Pons (tissue), 1 donor: ENCODE measurements at places on chromosomes 6 and 20.

DNA sequence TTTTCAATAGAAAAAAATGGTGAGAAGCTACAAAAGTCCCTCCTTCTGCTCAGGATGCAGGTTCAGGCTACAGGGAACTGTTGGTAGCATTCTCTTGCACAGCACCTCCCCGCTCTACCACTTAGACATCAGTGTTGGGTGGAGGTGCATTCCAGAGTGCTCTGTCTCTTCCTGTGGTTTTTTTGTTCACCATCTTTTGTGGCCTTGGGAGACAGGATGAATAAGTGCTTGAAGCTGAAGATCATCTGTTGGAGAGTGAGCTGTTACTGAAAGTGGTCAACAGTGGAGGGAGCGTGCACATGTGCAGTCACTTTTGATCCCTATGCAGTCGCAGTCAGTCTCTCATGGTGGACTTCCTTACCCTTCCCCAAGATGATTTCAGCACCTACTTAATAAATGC lies 16.6 kb upstream of the BTBD3 start:
- no peak for DNase-seq

DNA sequence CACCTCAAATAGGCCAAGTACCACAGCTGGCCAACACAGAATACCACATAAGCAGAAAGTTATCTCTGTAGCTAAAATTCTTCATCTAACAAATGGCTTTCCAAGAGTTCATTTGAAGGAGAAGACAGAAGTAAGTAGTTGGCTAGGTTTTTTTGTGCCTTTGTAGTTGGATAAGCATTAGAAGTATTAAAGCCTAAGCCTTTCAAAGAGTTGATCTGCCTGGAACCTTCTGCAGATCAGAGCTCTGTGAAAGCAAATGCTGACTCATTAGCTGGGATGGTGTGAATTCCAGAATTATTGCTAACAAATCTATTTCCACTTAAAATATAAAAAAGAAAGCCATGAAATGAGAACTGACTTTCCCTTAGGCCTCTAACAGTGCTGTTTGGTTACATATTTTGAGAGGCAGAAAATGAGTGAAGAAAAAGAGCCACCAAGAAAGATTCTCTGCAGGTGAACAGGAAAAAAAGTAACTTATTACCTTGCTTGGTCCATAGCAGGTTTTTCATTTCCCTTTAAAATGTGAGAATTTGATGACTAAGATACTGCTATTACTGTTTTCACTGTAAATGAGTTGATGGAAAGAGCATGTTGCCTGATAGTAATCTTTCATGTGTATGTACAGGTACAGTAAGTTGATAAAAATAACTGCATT lies 763.2 kb upstream of the FLRT3 start:
- no peak for DNase-seq

DNA sequence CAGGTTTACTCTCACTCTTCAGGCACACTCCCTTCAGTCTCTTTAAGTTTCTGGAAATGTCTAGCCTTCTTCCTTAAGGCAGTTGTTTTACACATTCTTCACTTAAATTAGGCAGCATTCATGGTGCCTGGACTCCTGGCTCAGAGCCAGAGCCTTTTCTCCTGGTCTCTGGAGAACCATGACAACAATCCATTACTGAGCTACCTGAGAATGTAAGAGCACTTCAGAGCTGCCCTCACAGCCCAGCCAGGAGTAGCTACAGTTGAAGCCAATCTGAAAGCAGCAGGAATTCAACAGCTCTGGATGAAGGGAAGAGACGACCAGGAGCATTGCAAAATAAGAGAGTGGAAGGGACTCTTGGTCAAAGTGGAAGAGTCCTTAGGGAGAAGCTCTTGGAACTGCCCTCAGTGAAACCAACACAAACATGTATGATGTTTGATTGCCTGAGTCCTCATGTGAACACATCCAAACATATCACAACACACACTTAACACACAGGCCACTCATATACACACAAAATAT lies 416.8 kb upstream of the SPTLC3 start:
- DNase-seq = no peak

- DNase-seq = no peak
Observed at GRCh38 chr20:22348010-22348409, 236.4 kb downstream of the FOXA2 start.

GRCh38 chr6:169959136-169960002 lies 207.9 kb downstream of the ERMARD start:
- peak; percentile 15 for DNase-seq

DNA sequence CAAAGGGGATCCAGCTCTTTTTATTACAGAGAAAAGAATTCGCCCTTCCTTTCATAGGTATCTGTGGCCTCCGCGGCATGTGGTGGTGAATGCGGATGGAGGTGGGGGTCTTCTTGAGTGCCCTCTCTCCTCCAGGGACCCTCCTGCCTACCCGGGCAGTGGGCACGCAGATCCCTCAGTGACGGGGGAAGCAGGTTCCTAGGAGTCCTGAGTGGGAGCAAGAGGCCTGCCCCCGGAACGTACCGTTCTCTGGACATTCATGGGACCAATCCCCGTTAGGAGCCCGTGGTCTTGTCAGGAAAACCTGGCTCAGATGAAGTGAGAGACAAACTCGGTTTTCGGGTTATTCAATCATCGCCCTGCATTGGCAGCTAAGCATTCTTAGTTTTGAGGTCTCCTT lies 56.4 kb downstream of the SMOC2 start:
- no peak for DNase-seq

DNA sequence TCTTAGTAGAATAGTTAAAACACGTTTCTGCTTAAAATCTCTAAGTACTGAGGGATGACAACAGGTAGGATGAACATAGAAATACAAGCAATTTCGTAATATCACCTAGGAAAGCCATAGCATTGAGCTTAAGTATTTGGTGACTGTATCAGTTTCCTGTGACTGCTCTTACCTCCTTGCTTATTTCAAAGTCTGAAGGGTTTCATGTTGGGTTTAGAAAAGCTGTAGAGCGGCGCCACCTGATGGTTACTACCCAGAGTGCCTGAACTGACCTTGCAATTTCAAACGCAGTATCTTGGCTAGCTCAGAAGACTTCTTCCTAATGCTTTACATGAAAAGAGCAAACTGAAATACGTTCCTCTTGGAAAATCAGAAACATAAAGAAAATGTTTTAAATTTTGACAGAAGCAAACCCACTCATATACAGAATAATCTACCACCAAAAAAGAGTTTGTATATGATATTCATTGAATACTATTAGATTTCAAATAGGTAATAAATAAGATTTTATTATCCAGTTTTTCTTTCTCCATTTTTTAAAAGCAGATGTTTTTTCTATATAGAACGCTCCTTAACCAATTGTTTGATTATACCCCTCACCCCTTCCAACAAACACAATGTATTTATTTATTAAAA lies 82.3 kb upstream of the RIPOR2 start:
- no peak for DNase-seq

DNA sequence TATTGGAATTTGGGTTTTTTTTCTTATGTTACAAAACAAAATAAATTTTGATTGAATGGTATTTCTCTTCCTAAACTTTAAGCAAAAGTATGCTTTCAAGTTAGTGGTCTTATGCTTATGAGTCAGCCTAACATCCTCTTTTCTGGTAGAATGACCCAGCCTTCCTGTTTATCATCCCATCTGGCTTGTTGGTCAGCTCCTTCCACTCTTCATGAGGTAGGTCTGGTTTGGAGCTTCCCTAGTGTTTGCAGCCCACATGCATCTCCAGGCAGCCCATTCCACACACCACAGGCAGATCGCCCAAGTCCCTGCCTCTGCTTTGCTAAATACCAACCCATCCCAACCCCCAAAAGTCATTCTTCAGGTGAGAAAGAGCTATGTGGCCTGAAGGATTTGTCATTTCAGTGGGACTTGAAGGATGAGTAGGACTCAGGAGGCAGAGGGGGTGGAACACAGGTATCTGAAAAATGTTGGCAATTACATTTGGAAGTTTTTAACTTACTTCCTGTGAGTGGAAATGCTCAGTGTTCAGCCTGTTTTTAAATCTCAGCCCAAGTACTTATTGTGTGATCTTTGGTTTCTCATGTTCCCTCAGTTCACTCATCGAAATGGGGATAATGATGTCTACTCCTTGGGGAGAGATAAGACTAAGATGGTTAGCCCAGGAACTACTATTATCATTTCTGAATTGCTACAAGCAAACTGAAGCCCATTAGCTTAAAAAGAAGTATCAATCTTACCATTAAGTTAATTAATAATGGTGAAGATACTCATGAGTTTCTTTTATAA lies 294.0 kb downstream of the ADGB start:
- DNase-seq = no peak

GRCh38 chr6:160863782-160864181 lies 127.8 kb upstream of the MAP3K4 start:
- DNase-seq = no peak

DNA sequence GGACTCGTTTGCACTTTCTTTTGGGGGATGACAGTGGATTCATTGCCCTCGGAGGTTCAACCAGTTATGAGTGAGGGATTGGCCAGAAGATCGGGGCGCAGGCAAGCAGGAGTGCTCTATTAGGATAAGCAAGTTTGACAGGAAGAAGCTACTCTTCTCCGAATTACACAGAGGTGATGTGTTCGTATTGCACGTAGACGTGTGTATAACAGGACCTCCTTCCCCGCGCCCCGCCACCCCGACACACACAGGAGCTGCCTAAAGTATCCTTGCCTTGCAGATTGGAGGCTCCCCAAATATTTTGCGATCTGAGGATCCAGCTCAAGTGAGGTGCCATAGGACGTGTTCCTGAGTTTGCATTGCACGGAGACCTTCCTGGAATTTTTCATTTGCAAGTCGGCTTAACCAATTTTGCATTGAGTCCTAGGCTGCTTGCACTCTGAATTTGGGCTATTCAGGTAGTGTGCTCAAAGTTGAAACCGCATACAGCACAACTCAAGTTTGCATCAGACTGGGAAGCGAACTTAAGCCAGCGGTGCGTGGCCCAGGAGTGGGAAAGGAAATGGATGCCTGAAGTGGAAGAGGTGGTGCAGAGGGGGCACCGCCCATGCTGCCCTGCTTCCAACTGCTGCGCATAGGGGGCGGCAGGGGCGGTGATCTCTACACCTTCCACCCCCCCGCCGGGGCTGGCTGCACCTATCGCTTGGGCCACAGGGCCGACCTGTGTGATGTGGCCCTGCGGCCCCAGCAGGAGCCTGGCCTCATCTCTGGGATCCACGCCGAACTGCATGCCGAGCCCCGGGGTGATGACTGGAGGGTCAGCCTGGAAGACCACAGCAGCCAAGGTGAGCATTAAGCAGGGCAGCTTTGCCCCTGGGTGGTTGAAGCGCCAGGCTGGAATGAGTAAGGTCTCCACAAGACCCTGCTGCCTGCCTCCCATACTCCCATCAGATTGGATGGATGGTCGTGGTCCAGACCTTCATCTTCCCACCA lies 770 bp downstream of the TCF19 start:
- DNase-seq = no peak

- DNase-seq = peak; percentile 28
Observed at GRCh38 chr6:121305957-121306607, 28.2 kb downstream of the TBC1D32 start.

DNA sequence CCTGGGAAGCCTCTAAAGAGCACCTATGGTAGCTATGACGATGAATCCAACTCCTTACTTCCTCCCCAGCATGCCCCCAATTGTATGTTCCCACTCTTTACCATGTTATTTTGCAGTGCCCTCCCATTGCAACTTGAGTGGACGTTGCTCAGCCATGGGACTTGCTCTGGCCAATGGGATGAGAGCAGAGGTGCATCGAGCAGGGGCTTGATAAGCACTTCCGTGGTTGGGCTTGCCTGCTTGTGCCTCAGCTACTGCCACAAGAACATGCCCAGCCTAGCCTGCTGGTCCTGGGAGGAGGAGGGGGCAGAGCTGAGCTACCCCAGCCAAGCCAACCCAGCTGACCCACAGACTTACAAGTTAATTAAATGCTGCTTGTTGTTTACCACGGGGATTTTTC lies 71.1 kb upstream of the CTNNBL1 start:
- DNase-seq = no peak

- no peak for DNase-seq
Observed at GRCh38 chr6:16868968-16869367, 107.7 kb upstream of the ATXN1 start.

GRCh38 chr20:50121858-50122271 lies 8.9 kb upstream of the UBE2V1 start:
- DNase-seq = no peak

GRCh38 chr6:49782293-49782692 lies 4.8 kb downstream of the PGK2 start:
- DNase-seq = no peak

DNA sequence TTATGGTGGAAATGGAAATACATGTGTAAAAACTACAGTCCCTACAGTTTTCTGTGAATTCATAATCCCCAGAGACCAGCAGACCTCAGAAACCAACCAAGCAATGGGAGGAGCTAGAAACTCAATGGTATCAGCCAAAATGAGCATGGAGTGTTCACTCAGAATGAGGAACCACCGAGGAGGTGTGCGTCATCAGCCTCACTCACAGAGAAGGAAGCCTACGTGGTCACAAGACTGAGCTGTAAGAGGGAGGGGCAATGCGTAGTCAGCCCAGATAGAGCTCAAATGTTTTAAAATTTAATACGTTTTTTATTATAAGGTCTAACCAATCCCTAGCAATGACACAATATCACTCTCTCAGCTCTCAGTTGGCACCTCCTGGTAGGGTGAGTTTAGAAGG lies 17.4 kb downstream of the MYLK4 start:
- peak; percentile 85 for DNase-seq

GRCh38 chr6:123211777-123212545 lies 215.9 kb downstream of the CLVS2 start:
- DNase-seq = no peak

DNA sequence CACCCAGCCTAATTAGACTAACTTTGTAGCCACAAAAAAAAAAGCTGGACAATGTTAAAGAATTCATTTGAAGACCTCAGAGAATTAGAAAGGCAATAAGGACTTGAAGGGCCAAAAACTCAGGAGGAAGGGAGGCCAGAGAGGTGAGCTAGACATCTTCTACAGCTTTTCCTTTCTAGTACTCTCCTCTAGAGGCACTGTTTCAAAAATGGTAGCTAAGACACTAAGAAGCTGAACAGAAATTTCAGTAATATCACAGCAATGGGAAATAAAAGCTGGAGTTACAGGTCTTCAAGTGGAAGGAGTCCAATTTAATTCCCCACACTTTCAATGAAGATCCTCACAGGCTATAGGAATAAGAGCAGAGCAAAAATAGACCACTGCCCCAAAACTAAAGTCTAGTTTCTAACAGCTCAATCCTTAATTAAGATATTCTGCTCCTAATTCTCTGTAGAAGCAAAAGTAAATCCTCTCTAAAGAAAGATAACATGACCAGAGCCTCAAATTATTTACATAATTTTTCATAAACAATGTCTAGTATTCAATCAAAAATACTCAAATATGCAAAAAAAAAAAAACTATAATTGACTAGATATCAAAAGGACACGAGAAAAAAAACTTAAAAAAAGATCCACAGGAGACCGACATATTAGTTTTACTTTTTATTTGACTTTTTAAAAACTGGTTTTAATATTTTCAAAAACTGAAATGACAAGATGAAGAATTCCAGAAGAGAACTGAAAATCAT lies 63.7 kb downstream of the RNGTT start:
- DNase-seq = no peak
